ENCODE measurements at places on chromosomes 12 and 14.

- no peak for DNase-seq
Observed at GRCh38 chr12:4587108-4587507, 25.1 kb downstream of the DYRK4 start.

- peak; percentile 53 for DNase-seq
Observed at GRCh38 chr14:103014466-103015228, 42.7 kb downstream of the CDC42BPB start.

DNA sequence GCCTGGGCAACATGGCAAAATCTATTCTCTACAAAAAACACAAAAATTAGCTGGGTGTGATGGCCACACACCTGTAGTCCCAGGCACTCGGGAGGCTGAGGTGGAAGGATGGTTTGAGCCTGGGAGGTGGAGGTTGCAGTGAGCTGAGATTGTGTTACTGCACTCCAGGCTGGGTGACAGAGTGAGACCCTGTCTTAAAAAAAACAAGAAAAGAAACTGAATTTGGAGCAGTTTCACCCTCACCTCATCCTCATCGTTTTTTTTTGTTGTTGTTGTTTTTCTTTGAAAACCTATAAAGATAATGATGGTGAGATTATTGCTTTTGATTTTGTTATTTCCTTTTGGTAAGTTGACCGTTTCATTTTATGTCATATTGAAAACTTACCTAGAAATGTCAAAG, 60.7 kb downstream of the SLC38A6 start:
- DNase-seq: no peak

GRCh38 chr12:6894321-6894720, 10.3 kb upstream of the LRRC23 start:
- DNase-seq: no peak

Measured in Kasumi-1 (cell line).